ENCODE measurements at places on chromosomes 12 and 14. TPM values are rescaled to one million over a fixed set of nuclear protein-coding genes. Genes with fewer than 3 reads are reported as not detected.

- no peak for DNase-seq
Measured at GRCh38 chr12:91506452-91506851, 323.8 kb upstream of the DCN start.

GRCh38 chr14:66487164-66487563 is 993 bp downstream of the CCDC196 start:
- DNase-seq = no peak

GRCh38 chr14:88249266-88249665 is 73.8 kb downstream of the KCNK10 start:
- no peak for DNase-seq

GRCh38 chr14:29220566-29220965 is 454.0 kb downstream of the FOXG1 start:
- no peak for DNase-seq

- DNase-seq = no peak
Measured at GRCh38 chr12:62256408-62257096, 3.7 kb upstream of the USP15 start.

DNA sequence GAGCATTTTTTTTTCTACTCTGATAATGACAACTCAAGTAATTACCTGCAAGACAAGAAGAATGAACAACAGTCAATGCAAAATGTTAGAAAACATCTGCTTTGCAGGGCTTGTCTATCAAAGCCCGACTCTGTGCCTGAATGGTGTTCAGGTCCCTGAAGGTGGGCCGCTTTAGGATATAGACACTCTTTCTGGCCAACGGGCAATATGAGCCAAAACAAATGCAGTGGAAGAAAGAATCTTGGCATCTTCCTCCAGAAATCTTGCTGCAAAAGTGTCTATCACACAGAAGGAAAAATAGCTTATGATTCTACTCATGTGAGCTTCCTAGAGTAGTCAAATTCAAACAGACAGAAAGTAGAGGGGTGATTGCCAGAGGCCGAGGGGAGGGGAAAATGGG is 32.7 kb downstream of the FOS start:
- DNase-seq = peak; percentile 2

CCDC197 gene
- not detected for total RNA-seq

KLRC2 gene
- 2.8 TPM for total RNA-seq

RDH12 gene
- total RNA-seq = 0.20 TPM
